NCI-H774 (cell line): ENCODE measurements at places on chromosomes 13 and 19.

- no peak for DNase-seq
Observed at GRCh38 chr19:43779820-43780219, 953 bp downstream of the KCNN4 start.

GRCh38 chr13:22227895-22228294 is 557.0 kb downstream of the FGF9 start:
- no peak for DNase-seq

- no peak for DNase-seq
Observed at GRCh38 chr13:58876473-58876872, 1244.9 kb downstream of the PCDH17 start.

GRCh38 chr13:69970520-69970919 is 137.1 kb upstream of the ATXN8OS start:
- no peak for DNase-seq

DNA sequence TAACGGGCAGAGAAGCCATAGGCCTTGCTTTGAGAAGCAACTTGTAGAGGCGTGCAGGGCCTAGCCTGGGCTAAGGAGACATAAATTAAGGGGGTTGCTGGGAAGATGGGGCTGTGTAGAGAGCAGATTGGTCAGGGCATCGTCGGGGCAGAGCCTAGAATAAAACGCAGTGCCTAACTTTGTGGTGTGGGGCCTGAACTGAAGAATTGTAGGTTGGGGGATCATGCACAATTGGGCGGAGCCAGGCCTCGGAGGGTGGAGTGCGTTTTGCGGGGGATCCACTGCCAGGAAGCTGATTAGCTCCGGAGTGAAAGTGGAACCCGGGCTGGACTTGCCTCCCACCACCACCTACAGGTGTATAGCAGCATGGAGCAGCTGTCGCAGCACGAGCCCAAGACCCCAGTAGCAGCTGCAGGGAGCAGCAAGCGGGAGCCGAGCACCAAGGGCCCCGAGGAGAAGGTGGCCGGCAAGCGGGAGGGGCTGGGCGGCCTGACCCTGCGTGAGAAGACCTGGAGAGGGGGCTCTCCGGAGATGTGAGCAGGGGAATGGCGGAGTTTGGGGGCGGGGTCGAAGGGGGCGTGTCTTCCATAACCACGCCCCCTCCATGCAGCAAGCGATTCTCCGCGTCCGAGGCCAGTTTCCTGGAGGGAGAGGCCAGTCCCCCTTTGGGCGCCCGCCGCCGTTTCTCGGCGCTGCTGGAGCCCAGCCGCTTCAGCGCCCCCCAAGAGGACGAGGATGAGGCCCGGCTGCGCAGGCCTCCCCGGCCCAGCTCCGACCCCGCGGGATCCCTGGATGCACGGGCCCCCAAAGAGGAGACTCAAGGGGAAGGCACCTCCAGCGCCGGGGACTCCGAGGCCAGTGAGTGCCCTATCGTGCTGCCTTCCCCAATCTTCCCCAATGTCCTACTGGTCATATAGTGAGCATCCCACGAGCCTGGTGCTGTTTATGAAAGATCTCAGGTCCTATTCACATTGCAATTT is 13.8 kb downstream of the DNASE2 start:
- no peak for DNase-seq

DNA sequence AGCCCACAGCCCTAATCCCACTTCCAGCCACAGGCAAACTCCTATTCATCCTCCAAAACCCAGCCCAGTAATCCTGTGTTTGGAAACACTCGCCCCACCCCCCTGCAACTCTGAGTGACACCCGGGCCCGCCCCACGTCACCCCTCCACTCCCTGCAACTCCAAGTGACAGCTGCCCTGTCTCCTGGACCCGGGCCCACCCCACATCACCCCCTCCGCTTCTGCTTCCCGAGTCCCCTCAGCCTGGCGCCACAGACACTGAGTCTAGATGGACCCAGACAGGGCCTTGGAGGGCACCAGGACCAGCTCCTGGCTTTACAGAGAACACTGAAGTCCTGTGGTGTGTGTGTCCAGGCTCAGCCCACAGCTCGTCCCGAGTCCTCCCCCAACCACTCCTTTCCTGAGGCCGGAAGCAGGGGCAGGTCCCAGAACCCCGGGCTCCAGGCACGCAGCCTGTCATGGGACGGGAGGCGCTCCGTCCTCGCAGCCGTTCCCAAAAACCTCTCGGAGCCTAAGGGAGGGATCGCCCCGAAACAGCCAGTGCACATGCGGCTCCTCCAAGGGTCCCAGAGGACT is 7.7 kb downstream of the REXO1 start:
- no peak for DNase-seq

DNA sequence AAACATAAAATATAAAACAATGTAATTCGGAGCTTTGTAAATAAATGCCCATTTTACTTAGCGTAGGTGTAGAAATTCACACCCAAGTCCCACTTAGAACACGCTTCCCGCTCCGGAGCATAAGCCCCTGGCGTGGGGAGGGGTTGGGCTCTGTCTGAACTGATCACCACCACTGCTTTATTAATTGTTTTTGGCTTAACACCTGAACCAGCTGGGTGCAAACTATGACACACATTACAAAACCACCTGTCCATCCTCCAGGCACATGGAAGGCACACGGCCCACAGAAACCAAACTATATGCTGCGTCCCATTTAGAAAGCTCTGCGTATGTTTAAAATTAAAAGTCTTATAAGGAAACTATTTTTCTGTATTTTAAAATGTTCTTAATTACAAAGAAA is 25.9 kb downstream of the RASA3 start:
- no peak for DNase-seq

DNA sequence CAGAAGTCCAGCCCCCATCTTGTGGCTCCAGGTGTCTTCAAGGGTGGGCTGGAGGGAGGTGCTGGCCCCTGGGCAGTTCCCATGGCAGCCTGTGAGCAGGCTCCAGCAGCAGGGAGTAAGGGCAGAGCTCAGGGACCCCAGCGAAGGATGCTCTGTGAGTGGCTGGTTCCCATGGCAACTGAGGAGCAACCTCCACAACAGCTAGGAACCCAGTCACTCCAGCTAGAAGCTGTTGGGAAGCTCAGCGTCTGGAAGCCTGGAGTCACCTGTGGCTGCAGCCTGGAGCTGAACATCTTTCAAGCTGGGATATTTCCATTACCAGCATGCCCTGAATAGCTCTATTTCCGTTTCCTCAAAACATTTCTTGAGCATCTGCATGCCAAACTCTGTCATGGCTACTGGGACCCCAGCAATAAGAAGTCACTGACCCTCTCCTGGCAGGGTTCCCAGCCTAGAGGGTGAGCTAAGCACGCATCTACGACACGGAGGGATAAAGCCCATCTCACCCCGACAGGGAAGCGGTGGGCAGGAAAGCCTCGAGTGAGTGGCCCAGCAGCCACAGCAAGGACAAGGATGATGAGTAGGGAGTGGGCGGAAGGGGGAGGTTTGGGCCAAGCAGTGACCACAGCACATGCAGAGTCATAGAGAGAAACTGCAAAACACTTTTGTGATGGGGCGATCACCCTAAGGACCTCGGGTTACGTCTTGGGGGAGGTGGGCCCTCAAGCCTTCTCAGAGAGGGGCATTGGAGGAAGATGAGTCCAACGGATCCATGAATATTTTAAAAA is 52.6 kb downstream of the ALOX5AP start:
- DNase-seq = no peak

DNA sequence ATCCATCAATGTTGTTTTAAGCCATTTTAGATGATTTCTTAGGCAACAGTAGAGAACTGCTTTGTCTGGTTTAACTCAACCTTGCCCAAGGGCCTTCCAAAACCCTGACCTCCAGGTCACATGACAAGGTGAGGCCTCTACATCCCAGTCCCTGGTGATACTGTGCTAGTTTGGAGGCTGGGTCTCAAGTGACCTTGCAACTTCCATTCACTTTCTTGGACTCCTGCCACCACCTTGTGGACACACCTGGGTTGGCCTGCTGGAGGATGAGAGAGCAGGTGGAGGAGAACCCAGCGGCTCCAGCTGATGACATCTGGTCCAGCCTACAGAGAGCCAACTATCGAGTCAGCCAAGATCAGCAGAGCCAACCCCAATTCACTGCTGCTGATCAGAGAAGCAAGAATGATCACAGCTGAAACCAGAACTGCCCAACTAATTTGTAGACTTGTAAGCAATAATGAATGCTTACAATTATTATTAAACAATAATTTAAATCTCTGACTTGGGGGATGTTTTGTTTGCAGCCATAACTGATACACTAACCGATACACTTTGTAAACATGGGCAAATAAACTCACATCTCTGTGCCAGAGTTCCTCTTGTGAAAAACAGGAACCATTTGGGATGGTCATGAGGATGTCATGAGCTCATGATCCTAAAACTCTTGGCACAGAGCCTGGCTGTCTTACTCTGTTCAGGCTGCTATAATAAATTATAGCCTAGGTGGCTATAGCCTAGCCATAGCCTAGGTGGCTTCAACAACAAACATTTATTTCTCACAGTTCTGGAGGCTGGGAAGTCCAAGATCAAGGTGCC is 11.5 kb downstream of the FAM187B start:
- DNase-seq = peak; percentile 11

DNA sequence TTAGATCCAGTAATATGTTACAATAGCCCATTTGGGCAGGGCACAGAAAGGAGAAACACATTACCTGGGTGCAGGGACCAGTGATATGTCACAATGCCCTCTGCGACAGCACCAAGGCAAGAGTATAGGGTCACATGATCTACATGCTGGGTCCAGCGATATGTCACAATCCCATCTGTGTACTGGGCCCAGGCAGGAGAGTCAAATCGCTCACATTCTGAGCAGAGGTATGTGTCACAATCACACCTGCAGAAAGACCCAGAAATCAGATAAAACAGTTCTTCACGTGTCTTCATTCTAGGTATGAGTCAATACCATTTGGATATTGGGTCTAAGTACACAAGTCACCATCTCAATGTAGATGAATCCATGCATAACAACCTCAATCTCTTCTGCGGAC is 7.1 kb upstream of the ZNF43 start:
- no peak for DNase-seq

GRCh38 chr13:43686557-43686956 is 100.2 kb downstream of the ENOX1 start:
- no peak for DNase-seq

DNA sequence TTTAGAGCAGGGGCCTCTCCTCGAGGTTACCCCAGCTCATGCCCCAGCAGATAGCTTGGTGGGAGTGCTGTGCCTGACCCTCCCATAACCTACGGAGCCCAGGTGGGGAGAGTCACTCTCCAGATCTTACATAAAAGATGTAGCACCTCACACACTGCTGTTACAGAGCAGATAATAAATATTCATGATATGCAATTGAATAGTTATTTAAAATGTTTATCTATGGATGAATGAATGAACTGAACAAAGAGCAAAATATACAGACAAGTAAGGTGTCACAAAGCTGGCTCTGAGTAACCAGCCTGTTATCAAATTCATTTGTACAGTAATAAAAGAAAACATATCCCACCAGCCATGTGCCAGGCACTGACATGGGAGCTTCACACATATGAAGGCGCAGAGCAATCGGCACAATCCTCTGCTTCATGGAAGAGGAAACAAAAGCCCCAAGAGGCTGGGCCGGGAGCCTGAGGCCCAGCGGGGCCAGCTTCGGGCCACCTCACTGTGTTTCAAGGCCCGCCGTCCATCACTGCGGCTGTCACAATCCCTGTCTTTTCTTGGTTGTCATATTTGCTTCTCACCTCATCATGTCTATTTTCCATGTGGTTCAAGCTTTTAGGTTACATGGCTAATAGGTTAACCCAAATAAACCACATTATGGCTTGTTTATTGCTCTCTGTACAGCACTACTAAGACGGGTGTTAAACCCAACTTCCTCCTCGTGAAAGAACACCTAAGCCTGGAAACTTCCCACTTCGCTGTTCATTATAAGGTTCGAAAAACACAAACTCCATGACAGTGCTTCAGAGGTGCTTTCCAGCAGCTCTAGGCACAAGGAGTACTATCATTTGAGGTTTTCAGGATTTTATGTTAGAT is 78.4 kb downstream of the IRS2 start:
- no peak for DNase-seq

- no peak for DNase-seq
Observed at GRCh38 chr19:29324717-29325116, 111.8 kb upstream of the UQCRFS1 start.

DNA sequence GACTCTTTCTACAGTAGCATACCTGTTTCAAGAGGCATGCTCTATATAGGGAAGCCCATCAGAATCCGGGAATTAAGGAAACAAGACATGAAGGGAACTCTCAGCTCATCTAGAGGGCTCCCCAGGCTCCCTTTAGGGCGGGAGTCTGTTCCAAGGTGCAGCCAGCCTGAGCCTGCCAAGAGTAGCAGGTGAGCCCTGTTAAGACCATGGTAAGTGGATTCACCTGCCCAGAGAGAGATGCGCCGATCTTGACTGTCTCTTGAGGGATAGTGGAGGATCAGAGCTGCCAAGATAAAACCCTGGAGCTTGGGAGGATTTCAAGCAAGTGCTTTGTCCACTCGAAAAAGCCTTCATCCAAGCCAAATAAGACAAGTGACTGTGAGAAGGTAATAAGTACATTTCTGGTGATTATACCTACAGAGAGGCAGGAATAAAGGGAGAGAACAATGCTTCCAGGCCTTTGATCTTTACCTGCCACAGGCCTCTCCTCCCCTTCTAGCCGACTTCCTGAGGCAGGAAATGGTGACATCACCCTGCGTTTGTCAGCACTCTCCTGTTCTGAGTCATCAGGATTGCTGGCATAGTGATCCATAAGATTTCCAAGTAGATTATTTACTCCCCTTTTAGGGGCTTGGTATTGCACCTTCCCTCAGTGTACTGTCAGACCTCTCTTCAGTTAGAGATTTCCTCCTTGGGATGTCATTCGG is 31.5 kb downstream of the KLF5 start:
- no peak for DNase-seq

DNA sequence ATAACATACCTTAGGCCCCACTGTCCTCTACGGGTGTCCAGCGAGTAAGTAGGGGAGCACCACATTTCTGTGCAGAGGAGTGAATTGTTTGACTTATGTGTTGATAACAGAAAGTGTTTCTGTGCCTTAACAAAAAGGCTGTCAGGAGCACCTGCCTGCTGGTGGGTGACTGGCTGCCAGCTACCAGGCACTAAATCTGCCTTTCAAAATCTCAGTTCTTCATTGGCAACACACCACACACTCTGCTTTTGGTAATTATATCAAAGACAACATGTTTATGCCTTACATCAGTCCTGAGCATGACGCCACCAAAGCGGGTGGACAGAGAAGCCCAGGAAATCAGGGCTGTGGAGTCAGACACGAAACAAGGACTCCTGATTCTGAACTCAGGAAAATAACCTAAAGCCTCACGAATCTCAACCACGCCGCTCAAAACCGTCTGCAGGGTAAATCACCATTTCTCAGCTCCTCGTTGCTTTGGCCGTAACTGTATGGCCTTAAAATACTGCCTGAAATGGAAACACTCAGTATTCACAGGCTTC is 105.2 kb upstream of the SOX1 start:
- DNase-seq = peak; percentile 38
